Upper lobe of right lung (tissue), 1 donor: ENCODE measurements at places on chromosomes 5 and 9. TPM values are rescaled to one million over a fixed set of nuclear protein-coding genes. Genes with fewer than 3 reads are reported as not detected.

Gene LTC4S
- total RNA-seq = 22.6 TPM

Gene PPP1R26
- 27.5 TPM for total RNA-seq

Gene EQTN
- total RNA-seq = not detected

DNA sequence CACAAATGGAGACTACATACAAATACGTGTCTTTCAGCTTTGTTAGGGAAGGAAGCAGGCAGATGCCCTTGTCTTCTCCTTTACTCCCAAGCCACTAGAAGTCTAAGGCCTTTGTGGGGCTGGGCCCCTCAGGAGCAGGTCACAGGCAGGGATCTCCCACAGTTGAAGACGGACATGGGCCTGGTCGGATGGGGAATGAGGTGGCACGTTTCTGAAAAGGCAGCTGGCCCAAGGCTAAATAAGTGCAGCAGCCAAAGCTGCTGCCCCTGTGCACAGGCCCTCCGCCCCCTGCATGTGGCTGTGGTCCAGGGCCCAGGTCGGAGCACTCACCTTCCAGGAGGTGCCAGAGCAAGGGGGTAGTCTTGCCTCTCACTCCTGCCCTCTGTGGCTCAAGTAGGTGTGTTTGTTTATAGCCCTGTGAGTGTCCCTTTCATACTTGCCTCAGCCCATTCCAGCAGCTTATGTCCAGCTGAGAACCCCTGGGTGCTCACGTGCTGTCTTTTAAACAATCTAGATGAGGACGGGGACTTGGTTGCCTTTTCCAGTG lies 1.8 kb downstream of the SQSTM1 start:
- DNase-seq = no peak
- peaks cover 58% of the 10 kb centered on the region for H3K36me3 ChIP-seq
- peaks cover 63% of the 10 kb centered on the region for H3K4me1 ChIP-seq
- peak overlapping the region; percentile 1 for H3K27ac ChIP-seq
- peak overlapping the region; percentile 100 for H3K4me3 ChIP-seq
- H3K27me3 ChIP-seq = no peaks in the 10 kb centered on the region

DNA sequence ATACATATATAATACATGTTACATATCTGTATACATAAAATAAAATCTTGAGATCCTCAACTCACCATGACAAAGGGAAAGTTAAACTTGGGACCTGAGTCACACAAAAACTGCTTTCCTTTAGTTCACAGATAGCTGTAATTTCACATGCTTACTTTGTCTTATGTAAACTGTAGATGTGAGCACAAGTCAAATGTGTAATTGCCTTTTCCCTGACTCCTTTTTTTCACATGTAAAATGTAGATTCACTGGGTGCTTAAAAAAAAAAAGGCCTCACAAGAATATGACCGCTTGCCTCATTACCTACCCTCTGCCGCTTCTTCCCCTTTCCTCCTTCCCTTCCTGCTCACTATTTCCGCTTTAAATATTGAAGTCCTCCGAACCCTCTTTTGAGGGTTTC lies 21.9 kb upstream of the FAM169A start:
- H3K36me3 ChIP-seq = no peaks in the 10 kb centered on the region
- no peak for DNase-seq
- H3K4me1 ChIP-seq = no peaks in the 10 kb centered on the region
- H3K27me3 ChIP-seq = no peaks in the 10 kb centered on the region
- no peak overlapping the region for H3K27ac ChIP-seq

DNA sequence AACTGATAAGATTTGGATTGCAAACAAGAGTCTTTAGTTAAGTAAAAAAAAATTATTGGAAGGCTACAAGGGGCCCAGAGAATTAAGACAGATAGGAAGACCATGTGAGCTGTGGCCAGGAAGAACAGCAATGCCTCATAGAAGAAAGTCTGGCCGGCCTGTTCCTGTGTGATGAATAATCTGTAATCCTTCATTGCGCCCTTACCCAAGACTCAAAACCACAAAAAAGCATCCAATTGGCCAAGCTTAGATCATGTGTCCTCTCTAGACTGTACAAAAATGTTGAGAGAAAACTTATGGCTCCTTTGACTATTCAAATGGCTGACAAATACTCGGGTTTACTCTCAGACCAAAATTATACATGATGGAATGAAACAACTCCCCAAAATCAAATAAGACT lies 1383.5 kb downstream of the PTPRD start:
- H3K4me3 ChIP-seq = no peak overlapping the region
- no peaks in the 10 kb centered on the region for H3K36me3 ChIP-seq
- no peaks in the 10 kb centered on the region for H3K4me1 ChIP-seq
- no peak overlapping the region for H3K27ac ChIP-seq
- H3K27me3 ChIP-seq = no peaks in the 10 kb centered on the region

- H3K36me3 ChIP-seq = no peaks in the 10 kb centered on the region
- DNase-seq = no peak
- H3K27ac ChIP-seq = peak overlapping the region; percentile 77
- H3K27me3 ChIP-seq = no peaks in the 10 kb centered on the region
These were observed 30.2 kb upstream of the DUSP1 start for GRCh38 chr5:172801179-172801671.

DNA sequence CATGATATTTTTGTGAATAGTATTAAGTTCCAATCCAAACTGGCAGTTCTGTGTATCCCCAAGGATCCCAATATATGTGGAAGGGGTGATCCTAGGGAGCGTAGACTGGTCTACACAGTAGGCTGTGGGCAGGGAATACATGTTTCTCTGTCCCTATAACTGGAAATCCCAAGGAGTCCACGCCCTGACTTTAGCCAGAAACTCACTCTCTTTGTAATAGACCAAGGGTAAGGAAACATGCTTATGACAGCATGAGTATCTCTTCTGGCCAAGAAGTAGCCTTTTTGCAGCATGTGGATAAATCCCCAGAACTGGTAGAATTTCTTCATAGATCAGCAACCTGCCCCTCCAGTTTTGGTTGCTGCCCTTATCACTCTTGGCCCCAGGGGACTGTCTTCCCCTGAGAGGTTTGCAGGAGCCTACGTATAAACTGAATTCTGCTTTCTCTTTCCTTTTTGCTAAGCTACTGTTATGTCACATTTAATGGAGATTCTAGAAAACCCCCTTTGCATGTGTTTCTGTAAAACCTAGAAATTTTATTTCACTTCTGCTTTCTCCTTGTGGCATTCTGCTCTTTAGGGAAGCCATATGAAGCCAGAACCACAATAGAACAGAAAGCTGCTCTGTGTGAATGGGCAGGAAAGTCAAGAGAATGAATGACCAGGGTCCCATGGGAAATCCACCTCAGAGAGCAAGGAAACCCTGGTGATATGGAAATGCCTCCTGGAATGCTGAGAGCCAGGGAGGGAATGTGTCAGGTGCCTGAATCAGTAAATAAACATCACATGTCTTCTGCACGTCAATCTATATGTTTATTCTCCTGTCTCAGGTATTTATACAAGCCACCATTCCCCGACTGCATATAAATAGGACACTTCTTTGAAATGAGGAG lies 3.5 kb downstream of the IFNA2 start:
- no peak for DNase-seq
- H3K27me3 ChIP-seq = peaks cover 32% of the 10 kb centered on the region
- no peak overlapping the region for H3K27ac ChIP-seq
- H3K4me3 ChIP-seq = no peak overlapping the region
- no peaks in the 10 kb centered on the region for H3K4me1 ChIP-seq
- H3K36me3 ChIP-seq = no peaks in the 10 kb centered on the region

- DNase-seq = no peak
- no peaks in the 10 kb centered on the region for H3K27me3 ChIP-seq
- no peaks in the 10 kb centered on the region for H3K36me3 ChIP-seq
- H3K4me3 ChIP-seq = no peak overlapping the region
- H3K4me1 ChIP-seq = no peaks in the 10 kb centered on the region
- no peak overlapping the region for H3K27ac ChIP-seq
These were observed 101.3 kb downstream of the AGTPBP1 start for GRCh38 chr9:85640425-85640824.

DNA sequence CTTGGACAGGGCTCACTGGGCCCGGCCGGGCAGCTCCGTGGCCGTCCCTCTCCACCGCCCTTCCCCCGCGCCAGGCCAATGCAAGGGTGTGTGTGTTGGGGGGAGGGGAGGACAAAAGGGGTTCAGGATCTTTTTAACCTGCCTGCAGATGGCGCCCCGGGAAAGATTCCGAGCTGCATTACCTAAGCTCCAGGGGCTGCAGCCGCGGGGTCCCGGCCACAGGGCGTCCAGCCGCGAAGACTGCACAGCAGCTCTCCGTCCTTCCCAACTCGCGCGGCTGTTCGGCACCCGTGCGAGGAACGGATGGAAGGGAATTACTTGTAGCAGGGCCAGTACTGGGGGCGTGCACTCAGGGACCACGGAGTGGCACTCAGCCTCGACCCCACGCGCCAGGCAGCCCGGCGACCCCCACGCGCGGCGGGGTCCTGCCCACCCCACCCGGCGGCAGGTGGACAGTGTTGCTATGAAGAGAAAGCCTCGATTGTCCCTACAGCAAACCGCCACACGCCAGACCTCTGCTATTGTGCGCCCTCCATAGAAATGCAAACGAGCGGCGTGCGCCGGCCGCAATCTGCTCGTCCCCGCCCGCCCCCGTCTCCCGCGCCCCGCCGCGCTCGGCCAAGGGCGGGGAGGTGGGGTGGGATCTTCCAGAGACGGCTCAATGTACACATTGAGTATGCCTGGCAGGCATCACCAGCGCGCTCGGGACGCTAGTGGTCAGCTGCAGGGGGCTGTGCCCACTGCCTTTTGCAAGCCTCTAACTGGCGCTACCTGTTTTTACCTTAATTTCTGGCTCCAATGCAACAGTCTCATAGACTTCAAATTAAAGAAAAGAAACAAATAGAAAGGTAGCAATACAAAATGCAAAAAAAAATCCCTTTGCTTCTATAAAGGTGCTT lies 796 bp upstream of the GADD45G start:
- no peaks in the 10 kb centered on the region for H3K36me3 ChIP-seq
- peaks cover 29% of the 10 kb centered on the region for H3K4me1 ChIP-seq
- H3K4me3 ChIP-seq = peak overlapping the region; percentile 74
- DNase-seq = peak; percentile 88
- peaks cover 1% of the 10 kb centered on the region for H3K27me3 ChIP-seq
- peak overlapping the region; percentile 17 for H3K27ac ChIP-seq

DNA sequence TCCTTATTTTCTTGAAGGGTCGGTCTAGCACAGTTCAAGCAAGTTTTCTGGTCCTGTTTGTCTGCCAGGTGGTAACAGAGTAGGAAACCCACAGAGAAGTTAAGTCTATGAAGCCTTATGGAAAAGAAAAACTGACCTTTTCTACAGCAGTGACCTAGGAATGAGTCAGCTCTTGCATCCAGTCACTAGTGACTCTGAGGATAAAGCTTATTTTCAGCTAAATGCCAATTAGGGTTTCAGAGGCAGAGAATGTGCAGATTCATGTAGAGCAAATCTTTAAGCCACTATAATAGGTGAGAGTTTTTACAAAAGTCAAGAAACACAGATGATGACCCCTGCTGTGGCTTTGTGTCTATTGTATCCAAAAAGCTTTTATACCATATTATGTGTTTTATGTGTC lies 100.7 kb downstream of the CWC27 start:
- no peaks in the 10 kb centered on the region for H3K36me3 ChIP-seq
- no peak overlapping the region for H3K4me3 ChIP-seq
- no peaks in the 10 kb centered on the region for H3K4me1 ChIP-seq
- no peak for DNase-seq
- no peaks in the 10 kb centered on the region for H3K27me3 ChIP-seq
- no peak overlapping the region for H3K27ac ChIP-seq

GRCh38 chr5:116575326-116576052 lies 866 bp upstream of the SEMA6A start:
- peak overlapping the region; percentile 20 for H3K27ac ChIP-seq
- peaks cover 17% of the 10 kb centered on the region for H3K4me1 ChIP-seq
- DNase-seq = peak; percentile 57
- H3K36me3 ChIP-seq = no peaks in the 10 kb centered on the region
- H3K27me3 ChIP-seq = peaks cover 33% of the 10 kb centered on the region

GRCh38 chr5:935510-936084 lies 42.9 kb downstream of the TRIP13 start:
- H3K36me3 ChIP-seq = no peaks in the 10 kb centered on the region
- no peaks in the 10 kb centered on the region for H3K27me3 ChIP-seq

Gene RAD17
- 19.1 TPM for total RNA-seq

GRCh38 chr5:4576161-4576748 lies 563.9 kb upstream of the ADAMTS16 start:
- H3K27ac ChIP-seq = no peak overlapping the region
- H3K36me3 ChIP-seq = no peaks in the 10 kb centered on the region
- H3K27me3 ChIP-seq = no peaks in the 10 kb centered on the region
- DNase-seq = no peak
- no peaks in the 10 kb centered on the region for H3K4me1 ChIP-seq

GRCh38 chr9:1726993-1727759 lies 288.0 kb upstream of the SMARCA2 start:
- DNase-seq = no peak
- no peaks in the 10 kb centered on the region for H3K27me3 ChIP-seq
- no peak overlapping the region for H3K27ac ChIP-seq
- H3K4me3 ChIP-seq = no peak overlapping the region
- no peaks in the 10 kb centered on the region for H3K4me1 ChIP-seq

Gene RXRA
- total RNA-seq = 80.6 TPM

DNA sequence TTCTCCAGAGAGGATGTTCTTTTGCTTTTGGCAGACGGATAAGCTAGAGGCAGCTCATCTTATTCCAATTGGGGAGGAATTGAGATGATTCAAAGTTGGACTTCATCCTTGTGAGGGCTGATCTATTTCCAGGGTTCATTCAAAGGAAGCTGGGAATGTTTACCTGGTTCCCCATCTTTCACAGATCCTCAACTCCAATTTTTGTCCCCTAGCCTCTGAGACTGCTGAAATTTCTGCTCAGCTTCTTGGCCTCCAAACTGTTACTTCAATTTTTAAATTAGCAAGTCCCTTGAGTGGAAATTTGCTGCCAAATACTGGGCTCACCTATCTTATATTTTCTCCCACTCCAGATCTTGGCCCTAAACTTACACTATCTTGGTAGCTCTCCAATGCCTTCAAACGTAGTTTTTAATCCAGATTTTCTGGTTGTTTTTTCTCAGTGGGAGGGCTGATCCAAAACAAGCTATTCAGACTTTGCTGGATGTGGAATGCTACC lies 93.9 kb upstream of the NEK6 start:
- no peak overlapping the region for H3K4me3 ChIP-seq
- no peaks in the 10 kb centered on the region for H3K27me3 ChIP-seq
- H3K27ac ChIP-seq = no peak overlapping the region
- H3K4me1 ChIP-seq = no peaks in the 10 kb centered on the region
- no peak for DNase-seq
- H3K36me3 ChIP-seq = no peaks in the 10 kb centered on the region

GRCh38 chr9:72305102-72305546 lies 59.9 kb downstream of the ZFAND5 start:
- H3K36me3 ChIP-seq = no peaks in the 10 kb centered on the region
- H3K27me3 ChIP-seq = no peaks in the 10 kb centered on the region
- peak overlapping the region; percentile 93 for H3K27ac ChIP-seq
- H3K4me1 ChIP-seq = peaks cover 21% of the 10 kb centered on the region

Gene MSMP
- not detected for total RNA-seq

Gene PCDHA9
- total RNA-seq = 0.20 TPM

DNA sequence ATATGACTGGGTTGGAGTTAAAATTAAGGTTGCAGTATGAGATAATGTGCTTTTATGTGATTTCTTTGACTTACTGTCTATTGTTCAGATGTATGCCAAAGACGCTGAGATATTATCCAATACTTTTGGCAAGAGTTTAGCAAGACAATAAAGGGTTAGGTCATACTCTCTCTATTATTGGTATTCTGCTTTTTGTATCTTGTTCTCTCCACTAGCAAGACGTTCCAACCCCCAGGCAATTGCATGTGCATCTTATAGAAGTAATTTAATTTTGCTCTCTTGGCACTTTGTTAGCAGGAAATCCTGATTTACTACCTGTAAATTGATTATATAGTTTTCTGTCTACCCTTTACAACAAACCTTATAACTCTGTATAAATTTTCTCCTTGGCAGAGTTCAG lies 1093.6 kb downstream of the CDH9 start:
- no peak overlapping the region for H3K4me3 ChIP-seq
- DNase-seq = no peak
- no peak overlapping the region for H3K27ac ChIP-seq

Gene GARIN3
- not detected for total RNA-seq

Gene GABRB2
- total RNA-seq = 1.6 TPM

Gene TLR4
- 45.9 TPM for total RNA-seq
